Skin of body (tissue), 3 donors: ENCODE measurements at places on chromosomes 2 and 18. TPM values are rescaled to one million over a fixed set of nuclear protein-coding genes. Genes with fewer than 3 reads are reported as not detected.

EXOC6B gene
- total RNA-seq: 45.3 TPM

AQP12B gene
- not detected for total RNA-seq

AGXT gene
- total RNA-seq: 0.10 TPM

VIT gene
- 7.4 TPM for total RNA-seq

PROC gene
- total RNA-seq: 0.39 TPM

NCKAP5 gene
- 33.3 TPM for total RNA-seq

RFX8 gene
- 1.2 TPM for total RNA-seq

GAREM2 gene
- 2.5 TPM for total RNA-seq

SANBR gene
- 15.6 TPM for total RNA-seq

ANKRD53 gene
- 2.1 TPM for total RNA-seq

REG3A gene
- not detected for total RNA-seq

DYNC1I2 gene
- 98.7 TPM for total RNA-seq

ERICH2 gene
- 0.79 TPM for total RNA-seq

RGPD4 gene
- not detected for total RNA-seq

ZNF804A gene
- 0.30 TPM for total RNA-seq

SGPP2 gene
- 11.2 TPM for total RNA-seq

SERPINB13 gene
- 21.2 TPM for total RNA-seq

DES gene
- total RNA-seq: 318 TPM

NFATC1 gene
- total RNA-seq: 18.7 TPM

PDCD1 gene
- 0.10 TPM for total RNA-seq

DCTN1 gene
- total RNA-seq: 59.2 TPM

CMPK2 gene
- total RNA-seq: 3.1 TPM

GLB1L gene
- total RNA-seq: 6.8 TPM

FOXI3 gene
- 3.7 TPM for total RNA-seq

COL5A2 gene
- total RNA-seq: 620 TPM
